IPS DF 6.9 (cell line): ENCODE measurements at places on chromosomes 12 and 14.

DNA sequence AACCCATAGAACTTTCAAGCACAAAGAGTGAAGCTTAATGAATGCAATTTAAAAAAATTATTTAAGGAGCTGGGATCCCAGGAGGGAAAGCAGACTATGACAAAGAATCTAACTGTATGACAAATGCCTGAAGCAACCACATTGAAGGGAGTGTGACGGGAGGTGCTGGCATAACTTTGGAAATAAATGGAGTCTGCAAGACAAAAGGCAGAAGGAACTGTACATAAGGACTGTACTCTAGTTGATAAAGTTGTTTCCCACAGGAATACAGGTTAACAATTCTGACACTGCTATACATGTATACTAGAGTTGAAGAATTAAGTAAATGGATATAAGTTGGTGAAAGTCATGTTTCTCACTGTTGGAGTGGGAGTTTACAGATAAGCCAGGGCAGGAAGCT, 41.2 kb upstream of the WSCD2 start:
- no peak for DNase-seq

GRCh38 chr12:75390899-75391538, at the start of gene GLIPR1L2:
GLIPR1L2 (plus strand) TSS chr12:75391089; CDS start chr12:75391117, 28 bp downstream.
- peak; percentile 95 for DNase-seq

GRCh38 chr12:88052686-88053085, 23.5 kb upstream of the C12orf50 start:
- DNase-seq = peak; percentile 33

DNA sequence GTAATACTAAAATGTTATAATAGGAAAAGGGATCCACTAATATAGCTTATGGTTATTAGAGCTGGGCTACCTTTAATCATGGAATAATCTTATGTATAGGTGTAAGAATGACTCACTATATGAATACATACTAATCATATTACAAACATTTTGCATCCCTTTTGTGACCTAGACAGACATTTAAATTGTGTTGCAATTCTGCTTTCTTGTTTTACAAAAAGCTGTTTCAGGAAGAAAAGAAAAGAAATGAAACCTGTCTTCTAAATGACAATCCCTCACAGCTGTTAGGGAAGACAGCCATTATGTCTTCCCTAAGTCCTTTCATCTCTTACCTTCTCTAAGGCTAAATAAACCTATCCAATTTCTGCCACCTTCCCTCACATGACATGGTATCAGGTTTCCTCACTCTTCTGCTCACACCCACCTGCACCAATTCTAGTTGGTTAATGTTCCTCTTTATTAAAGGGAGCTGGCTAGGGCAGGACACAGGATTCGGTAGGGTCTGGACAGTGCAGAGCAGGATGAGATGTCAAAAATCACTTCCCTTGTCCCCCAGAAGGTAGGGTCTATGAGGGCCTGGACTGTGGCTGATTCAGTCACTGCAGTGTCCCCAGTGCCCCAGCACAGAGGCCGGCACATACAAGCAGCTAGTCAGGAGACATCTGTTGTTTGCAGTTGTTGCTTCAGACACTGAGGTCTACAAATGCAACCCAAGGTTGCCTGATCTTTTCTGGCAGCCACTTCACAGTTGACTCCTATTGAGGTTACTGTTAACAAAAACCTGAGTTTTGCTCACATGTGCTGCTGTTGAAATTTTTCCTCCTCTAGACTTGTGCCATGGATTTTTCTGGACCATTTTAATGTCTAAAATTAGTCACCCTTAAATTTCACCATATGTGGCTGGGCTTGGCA, 3.7 kb downstream of the DHRS7 start:
- DNase-seq = no peak

GRCh38 chr14:77139540-77140358, 1.8 kb downstream of the ZDHHC22 start:
- DNase-seq = no peak
